ENCODE measurements at places on chromosomes 7 and 10.

DNA sequence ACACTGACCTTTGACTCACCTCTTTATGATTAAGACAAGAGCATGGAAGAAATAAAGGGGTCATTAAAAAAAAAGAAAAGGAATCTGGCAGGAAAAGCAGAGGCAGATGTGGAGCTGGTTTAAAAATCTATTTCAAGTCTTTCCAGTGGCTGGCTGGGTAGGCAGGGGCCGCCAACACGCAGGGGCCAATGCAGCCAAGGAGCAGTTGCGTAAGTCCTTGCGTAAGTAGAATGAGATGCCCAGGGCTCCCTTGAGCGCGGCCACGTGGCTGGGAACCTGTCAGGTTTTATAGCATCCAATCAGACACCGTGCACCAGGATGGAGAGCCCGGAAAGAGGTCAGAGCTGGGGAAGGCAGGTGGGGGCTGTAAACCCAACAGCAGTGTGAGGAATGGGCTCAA is 123.8 kb upstream of the INSYN2A start:
- DNase-seq: no peak

DNA sequence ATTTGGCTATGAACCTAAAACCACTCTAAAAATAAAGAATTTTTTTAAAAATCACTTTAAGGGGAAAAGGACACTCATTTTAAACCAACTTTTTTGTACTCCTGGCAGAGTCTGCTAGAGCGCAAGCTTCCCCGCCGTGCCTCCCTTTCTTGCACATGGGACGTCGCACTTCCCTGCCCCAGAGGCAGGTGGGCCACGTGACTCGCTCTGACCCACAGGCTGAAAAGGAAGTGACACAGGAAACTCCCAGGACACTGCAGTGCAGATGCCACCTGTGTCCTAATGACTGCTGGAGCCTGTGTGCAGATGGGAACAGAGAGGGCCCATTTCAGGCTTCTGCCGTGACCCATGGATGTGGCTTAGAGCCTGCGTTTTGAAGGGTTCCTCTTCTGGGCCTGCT is 142.1 kb upstream of the LANCL2 start:
- DNase-seq: no peak

- DNase-seq: no peak
Observed at GRCh38 chr7:138029941-138030340, 28.1 kb upstream of the CREB3L2 start.

DNA sequence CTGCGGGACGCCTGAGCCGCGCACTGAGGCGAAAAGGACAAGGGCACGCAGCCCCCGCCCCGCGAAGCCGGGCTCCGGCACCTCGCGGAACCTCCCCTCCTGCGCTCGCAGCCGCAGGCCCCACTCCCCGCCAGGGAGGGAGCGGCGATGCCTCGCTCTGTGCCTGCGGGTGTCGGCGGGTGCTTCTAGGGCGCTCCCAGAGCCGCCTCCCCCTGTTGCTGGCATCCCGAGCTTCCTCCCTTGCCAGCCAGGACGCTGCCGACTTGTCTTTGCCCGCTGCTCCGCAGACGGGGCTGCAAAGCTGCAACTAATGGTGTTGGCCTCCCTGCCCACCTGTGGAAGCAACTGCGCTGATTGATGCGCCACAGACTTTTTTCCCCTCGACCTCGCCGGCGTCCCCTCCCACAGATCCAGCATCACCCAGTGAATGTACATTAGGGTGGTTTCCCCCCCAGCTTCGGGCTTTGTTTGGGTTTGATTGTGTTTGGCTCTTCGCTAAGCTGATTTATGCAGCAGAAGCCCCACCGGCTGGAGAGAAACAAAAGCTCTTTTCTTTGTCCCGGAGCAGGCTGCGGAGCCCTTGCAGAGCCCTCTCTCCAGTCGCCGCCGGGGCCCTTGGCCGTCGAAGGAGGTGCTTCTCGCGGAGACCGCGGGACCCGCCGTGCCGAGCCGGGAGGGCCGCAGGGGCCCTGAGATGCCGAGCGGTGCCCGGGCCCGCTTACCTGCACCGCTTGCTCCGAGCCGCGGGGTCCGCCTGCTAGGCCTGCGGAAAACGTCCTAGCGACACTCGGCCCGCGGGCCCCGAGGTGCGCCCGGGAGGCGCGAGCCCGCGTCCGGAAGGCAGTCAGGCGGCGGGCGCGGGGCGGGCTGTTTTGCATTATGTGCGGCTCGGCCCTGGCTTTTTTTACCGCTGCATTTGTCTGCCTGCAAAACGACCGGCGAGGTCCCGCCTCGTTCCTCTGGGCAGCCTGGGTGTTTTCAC is 519 bp downstream of the ITGB8 start:
- peak; percentile 47 for DNase-seq

- DNase-seq: no peak
Observed at GRCh38 chr10:116984202-116984990, 20.6 kb downstream of the SHTN1 start.

All from inflammatory macrophage treated with lipopolysaccharide for 1 hour (primary cell).